ENCODE measurements at places on chromosomes 5 and 9.

DNA sequence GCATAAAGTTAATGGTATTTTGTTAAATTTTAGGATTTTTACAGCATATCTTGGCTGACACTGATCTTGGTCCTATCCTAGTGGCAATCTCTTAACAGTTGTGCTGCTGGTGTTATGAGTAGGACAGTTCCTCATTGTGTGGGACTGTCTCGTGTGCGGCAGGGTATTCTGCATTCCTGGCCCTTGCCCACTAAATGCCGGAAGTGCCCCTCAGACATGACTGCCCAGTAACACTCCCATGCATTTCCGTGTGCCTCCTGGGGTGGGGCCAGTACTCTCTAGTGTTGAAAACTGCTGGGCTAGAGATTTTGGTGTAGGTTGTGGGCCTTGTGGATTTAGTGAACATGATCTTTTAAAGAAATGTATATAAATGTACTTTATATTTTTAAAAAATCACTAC, 227.1 kb upstream of the DMRT1 start:
- no peak for DNase-seq

DNA sequence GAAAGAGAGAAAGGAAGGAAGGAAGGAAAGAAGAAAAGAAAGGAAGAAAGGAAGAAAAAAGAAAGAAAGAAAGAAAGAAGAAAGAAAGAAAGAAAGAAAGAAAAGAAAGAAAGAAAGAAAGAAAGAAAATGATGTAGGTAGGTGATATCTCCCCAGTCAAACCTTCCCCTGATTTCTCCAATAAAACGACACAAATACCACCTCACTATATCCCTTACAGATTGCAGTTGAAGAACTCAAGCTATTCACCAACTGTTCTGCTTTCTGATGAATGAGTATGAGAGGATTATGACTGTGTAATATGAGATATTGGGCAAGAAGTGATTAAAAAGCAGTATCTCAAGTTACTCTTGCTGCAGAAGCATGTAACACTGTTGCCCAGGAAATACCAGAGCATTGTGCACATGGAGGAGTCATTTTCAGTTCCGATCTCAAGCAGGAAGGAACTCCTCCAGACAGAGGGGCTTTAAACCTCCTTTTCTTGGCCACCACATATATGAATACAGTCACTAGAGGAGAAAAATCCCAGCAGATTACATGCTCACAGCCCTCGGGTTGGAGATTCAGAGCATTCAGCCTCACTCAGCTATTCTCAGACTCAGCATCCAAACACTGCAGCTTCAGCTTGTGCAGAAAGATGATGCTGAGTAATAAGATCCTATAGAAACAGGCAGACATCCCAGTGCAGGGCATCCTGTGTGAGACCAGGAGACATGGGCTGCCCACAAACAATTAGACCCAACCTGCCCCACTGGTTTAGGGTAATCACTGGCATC, 61.4 kb downstream of the UGCG start:
- no peak for DNase-seq

DNA sequence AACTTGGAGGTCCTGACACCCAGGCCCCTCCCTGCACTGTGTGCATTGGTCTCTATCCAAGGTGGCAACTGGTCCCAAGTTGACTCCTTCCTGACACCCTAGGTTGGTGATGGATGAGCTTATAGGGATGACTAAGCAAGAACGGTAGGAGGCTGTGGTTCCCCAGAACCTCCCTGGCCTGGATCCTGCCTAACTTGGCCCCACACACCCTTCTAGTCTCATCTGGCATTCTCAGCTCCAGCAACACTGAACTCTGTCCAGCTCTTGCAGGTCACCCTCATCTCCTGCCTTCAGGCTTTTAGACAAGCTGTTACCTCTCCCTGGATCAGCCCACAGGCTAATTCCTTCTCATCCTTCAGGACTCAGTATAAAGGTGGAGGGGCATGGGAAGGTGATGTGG, 16.5 kb downstream of the AQP3 start:
- DNase-seq = no peak

GRCh38 chr9:132216861-132217619, 55.2 kb downstream of the NTNG2 start:
- no peak for DNase-seq

GRCh38 chr5:94674490-94675382, 56.3 kb downstream of the SLF1 start:
- no peak for DNase-seq
